Testis (tissue), 5 donors: ENCODE measurements at places on chromosomes 7 and 10. TPM values are rescaled to one million over a fixed set of nuclear protein-coding genes. Genes with fewer than 3 reads are reported as not detected.

DNA sequence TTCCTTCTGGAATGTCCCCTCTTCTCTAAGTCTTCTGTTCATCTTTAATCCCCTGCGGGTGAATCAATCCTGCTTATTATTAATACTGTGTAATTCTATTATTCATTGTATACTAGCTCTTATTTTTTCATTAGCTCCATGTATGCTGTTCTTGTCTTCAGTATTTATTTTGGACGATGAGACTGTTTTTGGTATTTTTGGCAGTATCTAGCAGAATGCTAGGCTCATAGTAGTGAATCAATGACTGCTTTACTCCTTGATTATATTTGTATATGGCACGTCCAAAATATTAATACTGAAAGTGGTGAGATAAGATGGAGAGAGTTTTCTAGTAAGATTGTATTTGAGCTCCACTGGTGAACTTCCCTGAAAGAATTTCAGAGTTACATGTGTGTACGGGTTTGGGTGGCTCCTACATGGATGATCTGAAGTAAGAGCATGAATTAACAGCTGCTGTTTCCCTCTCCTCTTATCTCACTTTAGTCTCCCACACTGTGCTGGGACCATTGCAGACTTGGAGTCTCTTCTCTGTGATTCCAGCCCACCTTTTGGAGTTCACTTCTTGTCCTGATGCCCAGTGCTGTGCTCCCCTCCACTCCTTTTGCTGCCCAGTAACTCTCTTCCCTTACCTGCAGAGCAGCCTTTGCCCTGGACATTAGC, 226.0 kb downstream of the CDK14 start:
- no peak overlapping the region for H3K4me3 ChIP-seq
- H3K4me1 ChIP-seq, result no peaks in the 10 kb centered on the region
- DNase-seq, result no peak
- no peaks in the 10 kb centered on the region for H3K27me3 ChIP-seq
- no peak overlapping the region for H3K27ac ChIP-seq

DNA sequence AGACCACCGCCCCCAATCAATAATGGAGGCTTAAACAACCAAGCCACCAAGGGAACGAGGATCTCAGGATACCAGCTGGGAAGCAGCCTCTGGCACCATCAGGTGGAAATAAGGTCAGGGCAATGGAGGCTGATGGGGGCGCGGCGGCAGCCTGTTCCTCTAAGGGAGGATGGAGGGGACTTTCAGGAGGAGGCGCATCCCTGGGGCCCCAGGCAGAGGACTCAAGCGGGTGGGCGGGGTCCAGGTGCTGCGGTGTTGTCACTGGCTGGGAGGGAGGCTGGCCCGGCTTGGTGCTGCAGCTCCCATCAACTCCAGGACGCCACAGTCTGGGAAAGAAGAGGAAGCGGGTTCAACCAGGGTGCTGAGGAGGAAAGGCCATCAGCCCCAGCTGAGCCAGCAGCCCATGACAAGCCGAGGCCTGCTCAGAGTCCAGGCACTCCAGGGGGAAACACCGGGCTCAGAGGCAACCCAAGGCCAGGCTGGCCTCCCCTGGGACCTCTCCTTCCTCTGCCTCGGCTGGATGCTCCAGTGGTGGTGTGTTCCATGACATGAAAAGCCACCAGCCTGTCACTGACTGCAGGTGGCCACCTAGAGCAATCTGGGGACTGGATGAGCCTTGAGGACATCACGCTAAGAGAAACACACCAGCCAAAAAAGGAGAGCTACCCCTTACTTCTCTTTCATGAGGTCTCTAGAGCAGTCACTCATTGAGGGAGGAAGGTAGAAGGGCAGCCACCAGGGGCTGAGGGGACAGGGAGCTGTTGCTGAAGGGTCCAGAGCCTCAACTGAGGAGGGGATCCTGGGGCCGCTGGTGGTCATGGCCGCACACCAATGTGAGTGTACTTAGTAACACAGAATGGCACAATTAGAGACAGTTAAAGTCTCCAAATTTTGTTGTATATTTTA, 4.6 kb downstream of the GIGYF1 start:
- H3K4me1 ChIP-seq, result peaks cover 52% of the 10 kb centered on the region
- peak overlapping the region; percentile 27 for H3K27ac ChIP-seq
- H3K4me3 ChIP-seq, result no peak overlapping the region
- no peak for DNase-seq
- H3K36me3 ChIP-seq, result no peaks in the 10 kb centered on the region
- H3K27me3 ChIP-seq, result no peaks in the 10 kb centered on the region

GRCh38 chr10:11451640-11452260, 159.7 kb downstream of the USP6NL start:
- no peaks in the 10 kb centered on the region for H3K27me3 ChIP-seq
- H3K36me3 ChIP-seq, result no peaks in the 10 kb centered on the region
- DNase-seq, result no peak
- H3K4me3 ChIP-seq, result no peak overlapping the region

DNA sequence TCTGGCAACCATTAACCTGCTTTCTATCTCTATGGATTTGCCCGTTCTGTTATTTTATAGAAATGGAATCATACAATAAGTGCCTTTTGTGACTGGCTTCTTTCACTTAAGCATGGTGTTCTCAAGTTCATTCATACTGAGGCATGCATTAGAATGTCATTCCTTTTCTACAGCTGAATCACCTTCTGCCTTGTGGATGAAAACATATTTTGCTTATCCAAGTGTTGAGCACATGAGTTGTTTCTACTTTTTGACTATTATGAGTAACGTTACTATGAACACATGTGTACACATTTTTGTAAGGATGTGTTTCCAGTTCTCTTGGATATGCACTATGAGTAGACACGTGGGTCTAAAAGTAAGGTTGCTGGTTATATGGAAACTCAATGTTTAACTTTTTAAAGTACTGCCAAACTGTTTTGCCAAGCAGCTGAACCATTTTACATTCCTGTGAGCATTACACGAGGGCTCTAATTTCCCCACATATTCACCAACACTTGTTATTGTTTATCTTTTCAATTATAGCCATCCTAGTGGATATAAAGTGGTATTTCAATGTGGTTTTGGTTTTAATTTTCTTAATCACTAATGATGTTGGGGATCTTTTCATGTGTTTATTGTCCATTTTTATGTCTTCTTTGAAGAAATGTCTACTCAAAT, 241.3 kb downstream of the FANK1 start:
- H3K36me3 ChIP-seq, result no peaks in the 10 kb centered on the region
- no peaks in the 10 kb centered on the region for H3K4me1 ChIP-seq
- no peak for DNase-seq
- no peak overlapping the region for H3K27ac ChIP-seq

GRCh38 chr7:14843755-14844154, 58.8 kb downstream of the DGKB start:
- no peak for DNase-seq
- no peaks in the 10 kb centered on the region for H3K4me1 ChIP-seq
- H3K36me3 ChIP-seq, result no peaks in the 10 kb centered on the region
- no peak overlapping the region for H3K4me3 ChIP-seq
- no peak overlapping the region for H3K27ac ChIP-seq

- H3K4me1 ChIP-seq, result peaks cover 9% of the 10 kb centered on the region
- no peaks in the 10 kb centered on the region for H3K27me3 ChIP-seq
- DNase-seq, result peak; percentile 44
- no peak overlapping the region for H3K4me3 ChIP-seq
- no peaks in the 10 kb centered on the region for H3K36me3 ChIP-seq
Observed at GRCh38 chr10:88966797-88967196, 14.2 kb upstream of the ACTA2 start.

DNA sequence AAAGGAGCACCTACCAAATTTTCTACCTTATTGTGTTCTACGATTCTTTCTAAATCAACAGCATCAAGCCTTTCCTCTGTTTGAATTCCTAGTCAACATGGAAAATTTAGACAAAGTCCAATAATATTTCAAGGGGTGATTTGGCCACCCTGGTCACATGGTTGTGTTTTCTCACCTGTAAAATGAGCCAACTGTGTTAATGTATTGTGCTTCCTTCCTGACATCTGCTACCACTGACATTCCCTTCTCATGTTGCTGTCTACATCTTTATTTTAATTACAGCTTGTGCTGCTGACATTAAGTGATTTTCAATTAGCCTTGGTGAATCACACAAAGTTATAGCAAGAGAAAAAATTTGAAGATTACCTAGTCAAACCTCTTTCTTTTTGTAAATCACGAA, 83.0 kb upstream of the NPSR1 start:
- H3K4me3 ChIP-seq, result no peak overlapping the region
- no peaks in the 10 kb centered on the region for H3K27me3 ChIP-seq
- H3K36me3 ChIP-seq, result no peaks in the 10 kb centered on the region
- no peaks in the 10 kb centered on the region for H3K4me1 ChIP-seq

- H3K4me1 ChIP-seq, result peaks cover 15% of the 10 kb centered on the region
- H3K36me3 ChIP-seq, result no peaks in the 10 kb centered on the region
- no peak overlapping the region for H3K27ac ChIP-seq
- DNase-seq, result peak; percentile 23
Observed at GRCh38 chr7:132066761-132067171, 509.5 kb downstream of the PLXNA4 start.

DNA sequence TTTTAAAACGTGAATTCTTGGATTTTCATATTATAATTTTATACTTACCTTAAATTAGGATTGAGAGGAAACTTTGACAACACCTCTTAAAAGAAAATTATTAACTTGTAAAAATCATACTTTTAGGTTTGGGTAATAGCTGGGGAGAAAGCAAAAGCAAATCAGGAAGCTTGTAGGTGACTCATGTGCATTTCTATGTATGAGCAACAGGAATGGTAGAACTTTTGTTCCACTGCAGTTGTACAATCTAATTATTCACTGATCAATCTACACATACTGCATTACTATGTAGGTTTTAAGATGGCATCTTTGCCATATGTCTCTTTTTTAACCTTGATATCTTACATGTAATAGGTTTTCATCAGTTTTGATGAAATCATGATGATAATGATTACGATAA, 223.2 kb downstream of the PRKG1 start:
- DNase-seq, result no peak
- no peak overlapping the region for H3K4me3 ChIP-seq
- H3K27me3 ChIP-seq, result no peaks in the 10 kb centered on the region
- H3K4me1 ChIP-seq, result no peaks in the 10 kb centered on the region

DNA sequence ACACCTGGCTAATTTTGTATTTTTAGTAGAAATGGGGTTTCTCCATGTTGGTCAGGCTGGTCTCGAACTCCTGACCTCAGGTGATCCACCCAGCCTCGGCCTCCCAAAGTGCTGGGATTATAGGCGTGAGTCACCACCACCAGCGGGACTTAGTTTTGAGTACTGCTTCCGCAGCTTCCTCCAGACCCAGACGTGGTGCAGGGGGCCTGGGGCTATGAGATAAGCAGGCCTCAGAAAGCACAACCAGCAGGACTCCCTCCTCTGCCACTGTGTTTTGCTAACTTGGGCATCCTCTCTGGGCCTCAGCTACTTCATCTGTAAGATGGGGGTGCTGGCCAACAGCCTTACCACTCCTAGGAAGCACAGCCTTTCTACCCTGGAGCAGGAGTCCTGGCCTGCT, 37.8 kb downstream of the GOLGA7B start:
- H3K4me3 ChIP-seq, result no peak overlapping the region
- no peak overlapping the region for H3K27ac ChIP-seq
- no peaks in the 10 kb centered on the region for H3K4me1 ChIP-seq
- no peaks in the 10 kb centered on the region for H3K36me3 ChIP-seq

DNA sequence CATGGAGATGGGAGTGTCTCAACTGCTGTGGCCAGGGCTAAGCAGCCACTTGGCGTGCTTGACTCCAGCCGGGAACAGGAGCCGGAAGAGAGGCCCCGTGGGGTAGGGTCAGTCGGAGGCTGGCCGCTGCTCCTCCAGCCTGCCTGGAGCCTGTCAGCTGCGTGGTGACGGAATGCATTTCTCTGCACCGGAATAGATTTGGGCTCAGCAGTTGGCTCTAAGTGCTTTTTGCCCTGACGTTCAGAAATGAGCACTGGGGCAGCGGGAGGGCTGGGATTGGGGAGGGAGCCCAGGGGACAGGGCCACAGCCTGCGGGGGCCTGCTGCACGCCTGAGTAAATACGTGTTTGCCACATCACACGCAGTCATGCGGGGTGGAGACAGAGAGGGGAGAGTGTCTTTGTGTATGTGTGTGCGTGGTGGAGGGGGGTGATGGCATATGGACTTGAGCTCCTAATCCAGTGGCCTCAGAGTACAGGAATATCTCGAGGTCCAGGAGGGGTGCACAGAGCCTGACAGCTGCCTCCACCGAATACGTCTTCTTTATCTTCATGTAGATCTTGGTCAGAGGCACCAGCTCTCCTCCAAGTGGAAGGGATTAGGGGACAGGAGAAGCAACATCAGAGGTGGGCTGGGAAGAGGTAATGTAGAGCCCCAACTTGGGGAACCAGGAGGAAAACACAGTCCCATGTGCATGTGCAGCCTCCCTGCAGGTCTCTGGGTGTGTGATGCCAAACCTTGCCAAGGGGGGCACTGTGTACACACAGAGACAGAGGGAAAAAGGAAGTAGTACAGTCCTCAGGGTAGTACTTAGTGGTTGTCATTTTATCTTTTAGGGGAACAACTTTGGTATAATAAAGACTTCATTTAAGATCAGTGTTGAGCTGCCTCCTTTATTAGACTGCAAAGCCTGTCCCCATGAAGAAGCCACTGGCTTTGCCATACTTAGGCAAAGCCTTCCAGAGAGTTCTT, 151.4 kb downstream of the CDH23 start:
- H3K27me3 ChIP-seq, result no peaks in the 10 kb centered on the region
- H3K4me1 ChIP-seq, result peaks cover 4% of the 10 kb centered on the region
- H3K4me3 ChIP-seq, result no peak overlapping the region
- peak; percentile 29 for DNase-seq

DNA sequence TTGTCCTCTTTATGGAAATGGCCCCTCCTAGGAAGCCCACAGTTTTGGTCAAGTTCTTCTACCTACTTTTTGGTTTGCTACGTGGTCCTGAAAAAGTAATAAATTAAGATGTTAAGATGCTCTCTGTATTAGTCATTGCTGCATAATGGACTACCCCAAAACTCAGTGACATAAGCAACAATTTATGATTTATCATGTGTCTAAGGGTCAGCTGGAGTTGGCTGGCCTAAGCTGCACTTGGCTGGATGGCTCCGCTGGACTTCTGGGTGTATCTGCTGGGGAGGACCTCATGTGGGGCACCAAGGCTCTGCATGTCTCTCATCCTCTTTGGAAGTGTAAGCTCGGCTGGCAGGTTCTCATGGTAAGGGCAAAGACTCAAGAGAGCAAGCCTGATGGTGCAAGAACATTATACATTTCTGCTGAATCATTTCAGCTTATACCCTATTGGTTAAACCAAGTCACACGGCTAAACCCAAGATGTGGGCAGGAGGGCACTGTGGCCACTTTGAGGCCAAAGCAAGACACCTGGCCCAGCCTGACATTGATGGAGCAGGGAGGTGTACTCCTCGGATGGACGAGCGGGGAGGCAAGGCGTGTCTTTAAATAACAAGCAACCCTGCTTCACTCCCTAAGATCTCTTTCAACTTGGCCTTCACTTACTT, 47.7 kb downstream of the TBXAS1 start:
- no peak overlapping the region for H3K27ac ChIP-seq
- H3K4me3 ChIP-seq, result no peak overlapping the region
- DNase-seq, result no peak
- H3K36me3 ChIP-seq, result no peaks in the 10 kb centered on the region
- H3K4me1 ChIP-seq, result no peaks in the 10 kb centered on the region
- no peaks in the 10 kb centered on the region for H3K27me3 ChIP-seq

HOXA10 gene
- total RNA-seq, result 0.31 TPM

CRYGN gene
- 1.7 TPM for total RNA-seq

PSMG3 gene
- 39.1 TPM for total RNA-seq
